Breast epithelium (tissue), 4 donors: ENCODE measurements at places on chromosomes 3 and 15.

DNA sequence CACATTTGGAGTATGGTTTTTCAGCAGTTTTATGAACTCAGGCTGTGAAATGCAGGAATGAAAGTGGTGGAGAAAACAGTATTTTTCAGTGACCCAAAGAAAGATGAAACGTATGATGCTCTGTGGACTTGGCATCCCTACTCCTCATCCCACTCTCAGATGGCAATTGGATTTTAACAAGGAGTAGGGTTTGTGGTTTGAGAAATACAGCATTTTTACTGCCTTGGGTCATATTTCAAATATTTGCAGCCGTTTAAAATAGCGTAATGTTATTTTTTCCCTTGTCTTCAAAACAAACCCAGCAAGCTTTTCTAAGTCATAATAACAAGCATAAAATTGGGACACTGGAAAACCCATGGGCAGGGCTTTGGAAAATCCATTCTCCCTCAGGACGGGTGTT is 117.2 kb upstream of the LRIG1 start:
- DNase-seq, result no peak

- no peak for DNase-seq
Measured at GRCh38 chr3:60636846-60637245, 614.4 kb downstream of the FHIT start.

DNA sequence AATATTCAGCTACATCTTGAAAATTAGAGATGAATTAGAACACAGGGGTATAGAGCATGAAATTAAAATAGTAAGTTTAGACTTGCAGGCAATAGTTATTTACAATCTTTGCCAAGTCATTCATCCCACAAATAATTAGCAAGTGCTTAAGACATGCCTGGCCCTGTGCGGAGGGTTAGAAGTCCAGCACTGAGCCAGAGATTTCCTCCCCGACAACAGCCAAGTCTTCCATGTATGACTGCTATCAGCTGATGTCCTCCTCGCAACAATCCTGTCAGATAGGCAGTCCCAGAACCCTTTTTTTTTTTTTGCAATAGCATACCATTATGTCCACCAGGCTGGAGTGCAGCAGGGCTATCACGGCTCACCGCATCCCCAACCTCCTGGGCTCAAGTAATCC is 14.6 kb downstream of the SIN3A start:
- no peak for DNase-seq

DNA sequence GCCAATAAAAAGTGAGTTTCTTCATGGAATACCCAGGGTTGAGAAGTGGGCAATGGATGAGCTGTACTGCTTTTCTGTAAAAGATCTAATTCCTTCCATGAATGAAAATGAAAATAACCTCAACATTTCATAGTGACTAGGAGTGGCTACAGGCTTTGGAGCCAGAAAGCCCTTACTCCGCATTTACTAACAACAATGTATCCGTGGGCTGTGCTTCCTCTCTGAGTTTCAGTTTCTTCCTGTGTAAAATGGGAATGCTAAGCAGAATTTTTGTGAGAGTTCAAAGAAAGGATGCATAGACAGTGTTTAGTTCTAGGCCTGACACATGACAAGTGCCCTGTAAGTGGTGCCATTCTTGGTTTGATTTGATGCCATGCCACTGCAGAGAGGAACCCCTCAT is 47.5 kb upstream of the TM4SF1 start:
- no peak for DNase-seq

DNA sequence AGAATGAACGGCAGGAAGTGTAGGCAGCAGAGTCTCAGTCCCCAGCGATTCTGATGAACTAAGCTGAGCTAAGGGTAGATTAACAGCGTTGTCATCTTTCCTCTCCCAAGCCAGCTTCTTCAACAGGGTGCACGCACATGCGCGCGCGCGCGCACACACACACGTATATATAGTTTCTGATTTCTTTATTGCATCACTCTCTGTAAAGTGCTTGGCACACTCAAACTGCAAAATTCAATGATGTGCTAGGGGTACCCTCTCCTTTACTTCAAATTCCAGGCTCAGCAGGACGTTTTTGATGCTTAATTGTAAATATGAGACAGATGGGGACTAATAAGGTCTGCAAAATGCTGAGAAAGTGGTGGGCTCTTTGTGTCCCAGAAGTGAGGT is 26.1 kb upstream of the VPS8 start:
- no peak for DNase-seq

DNA sequence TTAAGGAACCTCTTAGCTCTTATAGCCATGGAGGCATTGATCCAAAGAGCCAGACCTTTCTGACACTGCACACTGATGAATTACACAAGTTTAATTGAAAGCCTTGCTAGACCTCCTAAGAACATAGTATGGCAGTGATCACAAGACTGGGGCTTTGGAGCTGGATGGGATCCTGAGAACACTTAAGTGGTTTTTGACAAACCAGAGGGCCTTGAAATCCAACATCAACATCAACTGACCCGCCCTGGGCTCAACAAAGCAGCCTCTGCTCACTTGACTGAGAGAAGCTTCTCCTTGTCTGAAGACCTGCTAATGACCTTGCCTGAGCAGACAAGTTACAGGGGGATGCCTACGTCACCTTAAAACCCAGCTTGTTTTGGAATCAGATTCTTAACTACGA is 257.6 kb downstream of the KLF13 start:
- no peak for DNase-seq

GRCh38 chr3:193842029-193842798 is 249.2 kb downstream of the OPA1 start:
- no peak for DNase-seq

DNA sequence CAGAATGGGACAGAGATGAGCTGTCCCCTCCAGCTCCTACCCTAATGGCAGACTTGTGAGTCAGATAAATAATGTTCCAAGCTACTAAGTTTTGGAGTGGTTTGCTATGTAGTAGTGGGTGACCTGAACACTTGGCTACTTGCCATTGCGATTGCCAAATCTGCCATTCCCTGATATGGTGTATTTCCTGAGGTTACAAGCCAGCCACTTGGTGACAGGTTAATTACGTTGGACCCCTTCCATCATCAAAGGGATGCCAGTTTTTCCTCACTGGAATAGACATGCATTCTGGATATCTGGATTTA is 33.6 kb downstream of the MORF4L1 start:
- no peak for DNase-seq

DNA sequence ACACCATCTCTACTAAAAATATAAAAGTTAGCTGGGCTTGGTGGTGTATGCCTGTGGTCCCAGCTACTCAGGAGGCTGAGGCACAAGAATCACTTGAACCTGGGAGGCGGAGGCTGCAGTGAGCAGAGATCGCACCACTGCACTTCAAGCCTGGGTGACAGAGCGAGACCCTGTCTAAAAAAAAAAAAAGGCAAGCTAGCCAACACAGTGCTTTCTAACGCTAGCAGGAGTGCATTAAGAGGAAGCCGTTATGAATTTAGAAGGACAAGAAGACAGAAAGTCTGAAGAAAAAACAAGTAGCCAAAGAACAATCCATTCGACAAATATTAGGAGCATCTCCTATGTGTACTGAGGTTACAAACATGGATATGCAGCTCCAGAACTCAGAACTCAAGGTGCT is 28.6 kb downstream of the BHLHE40 start:
- DNase-seq, result no peak

DNA sequence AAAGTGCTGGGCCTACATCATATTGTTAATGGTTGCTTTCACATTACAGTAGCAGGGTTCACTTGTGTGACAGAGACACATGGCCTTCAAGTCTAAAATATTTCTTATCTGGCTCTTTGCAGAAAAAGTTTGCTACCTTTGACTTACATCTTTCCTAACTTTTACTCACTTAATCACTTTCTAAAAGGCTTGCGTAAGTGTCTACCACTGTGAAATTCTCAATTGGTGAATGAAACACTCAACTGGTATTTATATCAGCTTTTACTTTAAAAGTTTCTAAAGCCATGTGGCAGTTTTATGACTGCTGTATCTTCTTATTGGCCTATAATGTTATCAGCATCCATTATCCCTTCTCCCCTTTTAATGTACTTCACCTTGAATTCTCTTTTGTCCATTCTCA is 554.5 kb downstream of the ZIC1 start:
- DNase-seq, result no peak

DNA sequence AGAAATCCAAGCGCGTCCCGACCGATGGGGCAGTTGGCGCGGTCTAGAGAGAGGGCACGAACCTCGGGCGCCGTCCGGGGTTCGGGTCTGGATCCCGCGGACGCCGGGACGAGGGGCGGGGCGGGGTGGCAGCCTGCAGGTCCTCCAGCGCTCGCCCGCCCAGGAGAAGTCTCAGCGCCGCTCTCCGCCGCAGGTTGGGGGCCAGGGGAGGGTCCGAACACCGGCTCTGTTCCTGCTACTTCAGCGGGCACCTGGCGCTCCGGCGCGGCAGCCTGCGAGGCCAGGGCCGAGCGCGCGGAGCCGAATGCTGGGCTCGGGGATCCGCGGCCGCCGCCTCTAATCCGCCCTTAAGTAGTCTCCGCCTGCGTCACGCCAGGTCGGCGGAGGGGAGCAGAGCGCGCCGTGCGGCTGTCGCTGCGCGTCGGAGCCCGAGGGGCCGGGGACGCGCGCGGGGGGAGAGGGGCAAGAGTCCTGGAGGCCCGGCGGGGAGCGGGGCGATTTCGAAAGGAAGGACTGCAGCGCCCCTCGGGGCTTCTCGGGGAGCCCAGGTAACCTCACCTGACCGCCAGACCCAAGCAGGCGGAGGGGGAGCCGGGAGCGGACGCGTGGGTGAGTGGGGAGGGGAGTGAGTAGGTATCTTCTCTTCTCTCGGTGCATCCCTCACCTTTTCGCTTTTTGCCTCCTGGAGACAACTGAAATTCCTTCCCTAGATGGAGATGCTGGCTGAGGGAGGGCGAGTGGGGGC is at the start of gene GJD2:
Gene GJD2 (minus strand): TSS at position 325 of the 745 bp plus-strand sequence. CDS start 510 bp downstream, outside the sequence.
- DNase-seq, result no peak

GRCh38 chr3:74646094-74646493 is 31.6 kb upstream of the CNTN3 start:
- DNase-seq, result no peak

DNA sequence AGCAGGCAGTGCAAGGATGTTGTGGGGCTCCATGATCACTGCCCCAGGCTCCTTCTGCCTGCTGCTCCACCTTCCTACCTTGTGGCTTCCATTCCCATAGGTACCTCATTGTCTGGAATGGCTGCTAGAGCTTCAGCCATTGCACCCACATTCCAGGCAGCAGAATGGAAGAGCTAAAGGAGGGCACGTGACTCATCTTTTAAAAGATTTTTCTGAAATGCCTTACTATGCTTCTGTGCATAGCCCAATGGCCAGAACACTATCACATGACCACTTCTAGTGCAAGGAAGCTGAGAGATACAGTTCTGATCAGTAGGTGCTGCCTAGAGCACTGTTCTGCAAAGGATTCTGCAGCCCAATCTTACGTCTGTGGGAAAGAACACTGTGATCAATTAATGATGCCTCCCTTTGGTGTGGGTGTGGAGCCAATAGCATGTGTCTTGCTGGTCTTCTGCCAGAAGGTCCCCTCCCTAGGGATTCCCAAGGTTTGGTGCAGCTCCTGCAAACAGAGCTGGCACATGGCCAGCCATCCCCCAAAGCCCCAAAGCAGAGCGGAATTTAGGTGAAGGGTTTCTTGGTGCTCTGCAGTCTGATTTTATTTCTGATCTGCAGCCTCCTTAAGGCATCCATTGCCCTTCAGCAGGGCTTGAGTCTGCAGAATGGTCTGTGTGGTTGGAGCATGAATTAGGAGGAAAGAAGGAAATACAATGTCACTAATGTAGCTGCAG is 34.4 kb downstream of the SPSB4 start:
- no peak for DNase-seq

DNA sequence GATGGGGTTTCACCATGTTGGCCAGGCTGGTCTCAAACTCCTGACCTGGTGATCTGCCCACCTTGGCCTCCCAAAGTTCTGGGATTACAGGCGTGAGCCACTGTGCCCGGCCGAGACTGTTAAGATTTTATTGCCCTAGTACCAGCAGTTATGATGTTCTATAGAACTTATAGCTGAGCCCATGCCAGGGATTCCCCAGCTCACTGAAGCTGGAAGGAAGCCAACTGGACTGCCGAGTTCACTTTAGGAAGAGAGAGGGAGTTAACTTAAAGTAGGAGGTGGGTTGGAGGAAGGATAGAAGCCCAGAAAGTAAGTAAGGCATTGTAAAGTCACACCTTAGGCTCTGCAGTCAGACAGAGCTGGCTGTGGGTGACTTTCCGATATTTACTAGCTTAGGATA is 101.1 kb upstream of the BOC start:
- no peak for DNase-seq

GRCh38 chr3:67296039-67296892 is 298.2 kb downstream of the KBTBD8 start:
- DNase-seq, result no peak

GRCh38 chr3:136792556-136793330 is 26.2 kb upstream of the SLC35G2 start:
- DNase-seq, result no peak

DNA sequence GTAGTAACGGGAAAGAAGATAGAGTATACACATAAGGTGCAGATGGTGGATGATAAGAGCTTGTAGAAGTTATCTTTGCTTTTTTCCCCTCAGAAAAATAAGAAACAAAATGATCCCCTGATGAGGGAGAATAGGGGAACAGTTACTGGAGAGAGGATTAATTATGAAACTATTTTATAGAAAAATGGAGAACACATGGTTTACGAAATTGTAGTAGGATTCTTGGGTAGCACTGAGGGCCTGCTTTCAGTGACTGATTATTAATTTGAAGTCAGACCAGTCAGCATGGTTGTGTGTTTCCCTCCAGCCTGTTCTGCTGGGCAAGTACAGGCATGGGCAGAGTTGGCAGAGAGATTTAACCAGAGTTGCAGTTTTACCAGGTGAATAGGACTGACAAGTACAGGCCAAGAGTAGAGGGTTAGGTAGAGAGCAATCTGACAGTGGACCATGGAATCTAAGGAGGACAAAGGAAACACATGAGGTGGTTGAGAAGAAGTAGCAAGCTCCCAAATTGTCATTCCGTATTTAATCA is 5.9 kb downstream of the SLC49A4 start:
- peak; percentile 49 for DNase-seq

DNA sequence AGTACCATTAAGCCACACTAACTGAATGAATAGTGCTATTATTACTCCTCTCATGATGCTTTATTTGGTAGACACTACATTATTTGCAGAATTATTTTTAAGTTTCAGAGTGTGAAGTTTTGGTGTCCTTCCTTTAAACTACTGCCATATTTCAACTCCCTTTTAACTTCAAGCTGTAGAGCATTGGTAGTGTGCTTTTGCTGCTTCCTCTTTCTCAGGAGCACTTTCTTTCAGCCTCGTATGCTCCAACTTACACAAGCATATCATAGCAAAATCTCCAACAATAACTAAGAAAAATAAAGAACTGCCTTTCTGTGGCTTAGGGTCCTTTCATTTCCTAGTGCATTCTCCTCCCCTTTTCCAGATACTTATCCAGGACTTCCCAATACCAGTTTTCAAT is 476.4 kb upstream of the AGTR1 start:
- DNase-seq, result no peak

- peak; percentile 62 for DNase-seq
Measured at GRCh38 chr15:87829332-87830050, 427.0 kb downstream of the NTRK3 start.
